ENCODE measurements at places on chromosomes 5 and 9. TPM values are rescaled to one million over a fixed set of nuclear protein-coding genes. Genes with fewer than 3 reads are reported as not detected.

C9orf152 gene
- polyA plus RNA-seq: 0.10 TPM

PCDHB4 gene
- 4.0 TPM for polyA plus RNA-seq

GPR150 gene
- polyA plus RNA-seq: 0.12 TPM

DNA sequence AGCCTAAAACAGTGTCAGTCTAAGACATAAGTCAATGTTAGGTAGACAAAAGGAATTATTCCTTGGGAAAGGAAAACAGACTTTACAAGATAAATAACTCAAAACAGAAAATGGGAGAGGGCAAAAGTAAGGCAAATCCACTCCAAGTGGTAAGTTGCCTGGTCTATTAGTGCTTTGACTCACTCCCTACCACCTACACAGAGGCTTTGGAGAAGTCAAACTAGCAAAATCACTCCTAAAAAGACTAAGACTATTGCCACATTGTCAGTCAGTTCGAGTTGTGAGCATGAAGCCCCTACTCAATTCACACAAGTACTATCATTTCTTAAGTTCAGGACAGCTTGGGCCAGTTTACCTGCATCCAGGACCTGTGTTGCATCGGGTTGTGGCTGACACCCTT, 5.2 kb upstream of the ZBTB6 start:
- DNase-seq: no peak

- no peak for DNase-seq
Observed at GRCh38 chr9:131876486-131876885, 136.6 kb upstream of the RAPGEF1 start.

DNA sequence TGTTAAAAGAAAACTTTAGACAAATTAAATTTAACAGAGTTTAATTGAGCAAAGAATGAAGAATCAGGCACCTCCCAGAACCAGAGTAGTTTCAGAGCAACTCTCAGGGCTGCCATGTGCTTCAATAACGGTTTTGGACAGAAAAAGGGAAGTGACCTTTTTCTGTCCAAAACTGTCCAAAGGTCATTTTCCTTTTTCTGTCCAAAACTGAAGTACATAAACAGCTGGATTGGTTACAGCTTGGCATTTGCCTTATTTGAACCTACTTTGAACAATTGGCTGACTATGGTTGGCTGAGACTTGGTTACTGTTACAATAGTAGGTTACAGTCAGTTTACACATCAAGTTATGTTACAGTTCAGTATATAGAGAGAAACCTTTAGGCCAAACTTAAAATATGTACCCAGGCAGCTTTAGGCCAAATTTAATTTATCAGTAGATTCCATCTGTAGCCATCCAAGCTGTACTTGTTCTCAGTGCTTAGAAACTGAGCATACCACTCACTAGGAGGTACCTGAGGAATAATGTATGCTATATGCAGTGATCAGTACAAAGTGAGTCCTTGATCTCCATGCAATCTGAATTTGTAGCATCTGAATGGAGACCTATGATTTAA, 44.0 kb downstream of the C9orf85 start:
- no peak for DNase-seq

PRDM9 gene
- not detected for polyA plus RNA-seq

CDX1 gene
- polyA plus RNA-seq: 0.13 TPM

FBXW11 gene
- polyA plus RNA-seq: 35.3 TPM

DNA sequence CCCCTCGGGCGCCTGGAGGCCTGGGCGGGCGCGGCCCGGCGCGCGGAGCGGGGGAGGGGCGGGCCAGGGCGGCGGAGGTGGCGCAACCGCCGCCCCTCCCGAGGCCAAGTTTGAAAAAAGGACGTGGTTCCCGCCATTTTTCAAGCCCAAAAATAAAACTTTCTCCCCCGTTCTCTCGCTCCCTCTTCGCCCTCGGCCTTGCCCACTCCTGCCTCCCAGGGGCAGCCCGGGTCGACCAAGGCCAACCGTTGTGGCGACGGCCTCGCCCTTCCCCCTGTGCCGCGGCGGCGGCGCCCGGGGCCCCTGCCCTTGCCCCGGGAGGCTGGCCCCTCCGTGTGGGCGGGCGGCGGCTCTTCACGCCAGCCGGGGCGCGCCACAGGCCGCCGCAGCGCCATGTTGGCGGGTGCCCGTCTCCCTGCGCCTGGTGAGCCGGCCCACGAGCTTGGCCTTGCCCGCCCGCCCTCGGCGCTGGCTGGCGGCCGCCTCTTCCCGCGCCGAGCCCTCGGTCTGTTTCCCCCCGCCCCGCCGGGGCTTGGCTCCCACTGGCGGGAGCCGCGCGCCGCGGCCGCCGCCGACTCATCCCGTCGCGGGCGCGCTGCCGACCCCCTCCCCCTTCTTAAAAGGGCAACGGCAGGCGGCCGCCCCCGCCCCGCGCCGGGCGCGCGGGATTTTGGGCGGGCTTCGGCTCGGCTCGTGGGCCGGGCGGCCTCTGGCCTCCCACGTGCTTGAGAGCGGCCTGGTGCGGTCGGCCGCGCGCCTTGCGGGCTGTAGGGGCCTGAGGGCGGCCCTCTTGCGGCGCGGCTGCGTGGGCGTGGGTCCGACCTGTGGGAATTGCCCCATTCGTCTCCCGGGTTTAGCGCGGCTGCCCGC, 1.3 kb downstream of the ANP32B start:
- DNase-seq: peak; percentile 89

- DNase-seq: no peak
Observed at GRCh38 chr5:32790411-32790951, 79.4 kb downstream of the NPR3 start.

GRCh38 chr9:106697390-106697749, 165.6 kb upstream of the ZNF462 start:
- DNase-seq: no peak

DNA sequence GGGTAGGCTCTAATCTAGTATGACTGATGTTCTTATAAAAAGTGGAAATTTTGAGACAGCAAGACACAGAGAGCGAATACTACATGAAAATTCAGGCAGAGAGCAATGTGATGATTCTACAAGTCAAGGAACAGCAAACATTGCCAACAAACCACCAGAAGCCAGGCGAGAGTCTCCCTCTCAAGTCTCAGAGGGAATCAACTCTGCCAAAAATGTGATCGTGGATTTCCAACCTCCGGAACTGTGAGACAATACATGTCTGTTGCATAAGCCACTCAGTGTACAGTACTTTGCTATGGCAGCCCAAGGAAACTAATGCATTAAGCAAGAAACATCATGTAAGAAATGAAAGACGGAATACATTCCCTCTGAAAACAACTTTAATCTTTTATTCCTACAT, 52.1 kb upstream of the CCNG1 start:
- DNase-seq: peak; percentile 74

- DNase-seq: no peak
Observed at GRCh38 chr5:133430095-133430494, 182.2 kb downstream of the FSTL4 start.

- DNase-seq: peak; percentile 35
Observed at GRCh38 chr5:17304282-17304681, 86.9 kb downstream of the BASP1 start.

DNA sequence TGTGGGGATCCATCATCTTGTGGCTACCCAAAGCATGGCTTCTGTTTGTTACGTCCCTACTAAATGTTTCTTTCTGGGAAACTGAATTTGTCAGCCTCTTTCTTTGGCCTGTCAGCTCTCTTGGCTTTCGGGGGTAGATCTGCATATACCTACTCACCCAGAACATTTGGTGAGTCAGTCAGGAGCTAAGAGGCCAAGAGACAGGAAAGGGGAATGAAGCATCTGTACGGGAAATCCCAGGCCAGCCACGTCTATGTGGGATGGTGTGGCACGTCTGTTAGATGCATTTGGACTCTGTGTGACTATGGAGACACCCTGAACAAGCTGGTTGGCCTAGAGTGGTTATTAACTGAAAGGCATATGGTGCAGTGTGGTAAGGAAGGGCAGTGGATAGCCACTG, 58.1 kb downstream of the CDO1 start:
- no peak for DNase-seq

ACSL6 gene
- polyA plus RNA-seq: 0.62 TPM

DNA sequence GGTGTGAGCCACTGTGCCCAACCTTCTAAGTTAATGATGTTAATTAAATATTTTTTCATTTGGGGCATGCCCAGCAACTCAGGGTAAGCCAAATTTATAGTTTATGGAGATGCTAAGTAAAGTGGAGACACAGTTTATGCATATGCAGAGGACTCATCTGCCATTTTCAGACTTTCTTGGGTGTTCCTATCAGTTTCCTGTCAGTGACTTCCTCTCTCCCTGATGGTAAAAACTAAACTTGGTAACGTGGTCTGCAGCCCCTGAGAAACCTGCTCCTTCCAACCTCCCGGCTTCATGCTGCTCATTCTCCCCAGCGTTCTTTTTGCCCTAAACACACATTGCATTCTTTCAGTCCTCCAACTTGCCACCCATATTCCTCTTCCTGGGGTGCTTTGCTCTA, 48.4 kb upstream of the TUT7 start:
- DNase-seq: no peak

GRCh38 chr9:35558185-35558584, 46.9 kb upstream of the TESK1 start:
- no peak for DNase-seq

- no peak for DNase-seq
Observed at GRCh38 chr5:109345699-109346098, 64.1 kb downstream of the PJA2 start.

DNA sequence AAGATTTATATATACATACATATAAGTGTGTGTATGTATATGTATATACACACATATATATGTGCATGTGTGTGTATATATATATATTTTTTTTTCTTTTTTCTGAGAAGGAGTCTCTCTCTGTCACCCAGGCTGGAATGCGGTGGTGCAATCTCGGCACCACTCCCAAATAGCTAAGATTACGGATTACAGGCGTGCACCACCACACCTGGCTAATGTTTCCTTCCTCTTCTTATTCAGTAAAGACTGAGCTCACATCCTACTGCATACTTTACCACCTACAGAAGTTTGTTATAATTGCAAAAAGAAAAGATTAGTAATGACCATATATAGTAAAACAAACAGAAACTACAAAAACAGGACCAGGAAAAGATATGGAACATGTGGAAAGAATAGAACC, 23.1 kb upstream of the ZNF354B start:
- no peak for DNase-seq

GRCh38 chr5:127386557-127386956, 96.0 kb downstream of the MEGF10 start:
- no peak for DNase-seq

GRCh38 chr9:129604766-129605163, 16.1 kb downstream of the C9orf50 start:
- no peak for DNase-seq

NTNG2 gene
- 0.14 TPM for polyA plus RNA-seq

- no peak for DNase-seq
Observed at GRCh38 chr5:65204966-65205365, 276.8 kb downstream of the ADAMTS6 start.

- DNase-seq: peak; percentile 71
Observed at GRCh38 chr9:128733256-128733655, 9.3 kb upstream of the ZDHHC12 start.

GRCh38 chr5:155605920-155606319, 592.4 kb downstream of the KIF4B start:
- no peak for DNase-seq

INSL6 gene
- polyA plus RNA-seq: 0.23 TPM

DNA sequence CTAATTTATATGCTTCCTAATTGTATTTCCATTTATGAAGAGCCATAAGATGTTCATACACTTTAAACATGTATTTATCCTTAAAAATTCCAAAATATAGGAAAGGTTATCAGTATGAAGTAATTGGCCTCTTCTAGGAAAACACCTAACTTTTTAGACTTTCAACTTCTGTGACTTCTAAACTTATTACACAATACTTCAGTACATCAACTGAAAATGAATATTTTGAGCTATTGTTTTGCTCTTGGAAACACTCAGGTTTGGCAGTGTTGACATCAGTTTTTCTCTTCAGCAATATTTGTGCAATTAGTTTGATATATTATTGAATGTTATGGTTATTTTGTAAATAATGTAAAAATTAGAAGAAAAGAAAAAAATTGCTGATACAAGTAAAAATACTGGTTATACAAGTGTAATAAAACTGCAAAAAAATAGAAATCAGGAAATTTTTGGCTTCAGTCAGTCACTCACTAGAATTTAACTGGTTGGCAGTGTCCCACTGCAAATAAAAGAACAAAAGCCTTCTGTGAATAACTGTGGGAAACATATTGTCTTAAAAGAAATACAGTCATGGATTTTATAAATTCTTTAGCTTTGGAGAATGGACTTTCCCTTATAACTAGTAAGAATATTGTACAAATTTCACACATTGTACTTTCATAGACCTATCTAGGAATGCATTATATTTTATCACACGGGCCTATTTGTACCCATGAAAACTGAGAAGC, 635.9 kb downstream of the TLE1 start:
- DNase-seq: no peak

- no peak for DNase-seq
Observed at GRCh38 chr9:113556877-113557593, 93.5 kb downstream of the RGS3 start.

DNA sequence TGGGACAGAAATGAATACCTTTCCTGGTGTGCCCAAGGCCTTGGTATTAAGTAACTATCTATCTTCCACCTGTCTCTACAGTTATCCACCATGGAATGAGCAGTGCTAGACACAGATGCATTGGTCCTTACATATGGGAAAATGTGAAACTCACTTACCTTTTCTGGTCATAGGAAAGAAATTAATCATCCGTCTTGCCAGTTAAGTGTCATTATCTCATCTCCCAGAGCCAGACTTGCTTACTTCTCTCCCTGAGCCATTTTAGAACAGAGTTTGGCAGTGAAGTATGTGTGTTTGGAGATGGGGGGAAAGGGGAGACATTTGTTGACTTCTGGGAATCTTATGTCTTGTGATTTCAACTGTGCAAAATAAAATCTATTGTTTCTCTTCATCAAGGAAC, 1211.0 kb upstream of the CDH6 start:
- no peak for DNase-seq

- DNase-seq: no peak
Observed at GRCh38 chr5:147763791-147764525, 18.6 kb downstream of the JAKMIP2 start.

DNA sequence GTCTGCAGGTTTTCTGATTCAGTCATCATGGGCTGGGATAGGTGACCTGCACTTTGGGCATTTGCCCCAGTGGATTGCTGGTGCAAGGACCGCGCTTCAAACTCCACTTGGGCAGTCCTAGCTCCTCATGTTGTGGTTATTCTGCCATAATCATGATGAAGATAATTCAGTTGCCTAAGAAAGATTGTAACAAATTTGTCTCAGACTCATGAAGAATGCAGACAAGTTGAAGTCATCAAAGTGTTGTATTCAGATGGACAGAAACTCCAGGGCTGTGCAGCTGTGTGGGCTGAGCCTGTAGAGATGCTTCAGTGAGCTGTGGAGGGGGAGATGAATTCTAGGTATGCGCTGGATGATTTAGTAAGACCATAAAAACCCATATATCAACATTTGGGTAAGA, 38.5 kb downstream of the TARS1 start:
- no peak for DNase-seq

DNA sequence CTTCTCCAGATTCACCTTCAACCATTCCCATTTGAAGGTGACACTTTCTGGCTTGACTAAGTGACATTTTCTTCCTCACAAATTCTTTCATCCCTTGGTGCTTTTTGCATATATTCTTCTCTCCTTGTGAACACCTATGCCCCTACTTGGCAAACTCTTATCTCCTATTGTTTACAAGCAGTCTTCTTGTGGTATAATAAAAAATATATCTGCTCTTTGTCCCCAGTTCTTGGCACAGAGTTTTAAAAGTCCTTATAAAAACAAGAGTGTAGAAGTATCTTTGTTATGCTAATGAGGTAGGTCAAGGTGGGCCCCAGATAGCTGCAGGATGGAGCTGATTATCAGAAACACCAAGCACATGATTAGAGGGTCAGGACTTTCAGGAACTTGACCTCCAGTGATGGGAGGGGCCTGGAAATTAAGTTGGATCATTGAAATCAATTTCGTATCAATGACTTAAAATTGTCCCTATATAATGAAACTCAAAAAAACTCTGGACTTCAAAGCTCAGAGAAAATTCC, 38.0 kb downstream of the TMEM161B start:
- DNase-seq: no peak

- DNase-seq: no peak
Observed at GRCh38 chr9:77019926-77020412, 514 bp downstream of the FOXB2 start.
